ENCODE measurements at places on chromosomes 1 and 21.

- DNase-seq: no peak
Observed at GRCh38 chr1:9275567-9276034, 17.1 kb upstream of the SPSB1 start.

- DNase-seq: no peak
Observed at GRCh38 chr1:213192026-213192425, 141.0 kb downstream of the RPS6KC1 start.

- no peak for DNase-seq
Observed at GRCh38 chr1:61152066-61152465, 69.7 kb downstream of the NFIA start.

GRCh38 chr1:76153841-76154205, 79.3 kb downstream of the ST6GALNAC3 start:
- DNase-seq: no peak

DNA sequence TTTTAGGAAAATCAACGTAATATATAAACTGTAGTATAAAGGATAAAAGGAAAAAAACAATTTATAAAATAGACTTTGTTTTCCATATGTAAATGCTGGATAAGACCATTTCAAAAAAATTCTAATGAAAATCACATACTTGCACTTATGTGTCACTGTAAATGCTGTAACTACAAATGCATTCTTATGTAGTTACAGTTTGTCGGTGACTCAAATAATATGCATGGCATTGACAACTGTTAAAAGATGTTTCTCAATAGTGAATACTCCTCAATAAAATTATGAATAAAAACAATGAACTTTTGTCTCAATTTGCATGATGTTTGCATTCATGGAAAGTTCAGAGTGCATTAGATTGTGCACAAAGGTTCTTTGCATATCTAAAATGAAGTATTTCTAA, 614.0 kb upstream of the CHRM3 start:
- DNase-seq: no peak

DNA sequence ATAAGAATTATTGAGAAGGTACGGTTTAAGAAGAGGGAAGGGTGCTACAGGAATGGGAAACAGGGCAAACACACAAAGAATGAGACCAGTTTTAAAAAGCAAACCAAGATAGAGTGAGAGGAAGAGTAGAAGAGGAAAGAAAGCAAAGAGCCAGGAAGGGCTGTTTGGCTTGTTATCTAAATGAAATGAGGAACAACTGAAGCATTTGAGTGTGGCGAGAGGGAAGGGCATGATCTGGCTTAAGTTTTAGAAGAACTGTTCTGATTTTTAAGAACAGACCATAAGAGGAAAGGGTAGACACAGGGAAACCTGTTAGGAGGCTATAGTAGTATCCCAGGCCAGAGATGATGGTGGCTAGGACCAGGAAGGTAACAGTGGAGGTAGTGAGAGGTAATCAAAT, 73.8 kb downstream of the TUT4 start:
- DNase-seq: no peak

- no peak for DNase-seq
Observed at GRCh38 chr1:110945626-110946025, 18.1 kb downstream of the LRIF1 start.
